Breast epithelium (tissue), 4 donors: ENCODE measurements at places on chromosomes 7 and 10.
A peak's percentile ranks its signal among the peaks of the same experiment; 100 is the strongest.

DNA sequence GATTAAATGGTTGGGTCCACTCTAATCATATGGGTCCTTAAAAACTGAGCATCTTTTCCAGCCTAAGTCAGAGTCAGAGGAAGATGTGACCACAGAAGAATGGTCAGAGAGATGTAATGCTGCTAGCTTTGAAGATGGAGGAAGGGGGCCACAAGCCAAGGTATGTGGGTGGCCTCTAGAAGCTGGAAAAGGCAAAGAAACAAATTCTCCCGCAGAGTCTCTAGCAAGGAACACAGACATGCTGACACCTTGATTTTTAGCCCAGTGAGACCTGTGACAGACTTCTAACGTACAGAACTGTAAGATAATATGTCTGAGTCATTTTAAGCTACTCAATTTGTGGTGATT lies 1.5 kb upstream of the EXOC6 start:
- DNase-seq = no peak

GRCh38 chr7:117127585-117128168 lies 174.4 kb downstream of the ST7 start:
- no peak for DNase-seq

- no peak for DNase-seq
Measured at GRCh38 chr10:47060356-47060755, 149.1 kb downstream of the PTPN20 start.

GRCh38 chr10:110103921-110104461 lies 96.2 kb downstream of the ADD3 start:
- DNase-seq = no peak

- DNase-seq = no peak
Measured at GRCh38 chr7:16926283-16926682, 44.5 kb upstream of the AGR3 start.

DNA sequence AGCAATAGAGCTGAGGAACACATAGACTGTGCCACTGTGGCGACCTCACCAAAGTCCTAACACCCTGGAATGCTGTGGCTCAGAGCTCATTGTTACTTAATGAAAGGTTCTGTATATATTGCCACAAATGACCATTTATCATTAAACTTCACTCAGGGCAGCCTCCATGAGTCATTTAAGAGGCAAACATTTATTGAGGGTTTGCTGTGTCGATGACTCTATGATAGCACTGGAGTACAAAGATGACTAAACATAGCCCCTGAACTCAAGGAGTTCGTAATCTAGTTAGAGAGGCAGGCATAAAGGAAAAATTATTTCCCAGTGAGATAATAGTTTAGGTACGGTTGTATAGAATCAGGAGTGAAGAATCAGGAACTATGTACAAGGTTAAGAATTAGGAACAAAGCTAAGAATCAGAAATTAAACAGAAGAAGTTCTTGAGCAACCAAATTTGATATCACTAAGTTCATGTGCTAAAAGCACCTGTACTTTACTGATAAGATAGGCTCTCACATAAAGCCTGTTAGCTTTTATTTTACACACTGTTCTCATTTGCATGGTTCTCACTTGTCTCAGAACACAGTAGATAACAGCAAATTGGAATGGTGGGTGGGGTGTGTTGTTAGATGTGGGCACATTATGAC lies 7.9 kb downstream of the ENTPD7 start:
- DNase-seq = no peak

GRCh38 chr7:98418636-98419315 lies 17.9 kb upstream of the BAIAP2L1 start:
- no peak for DNase-seq

DNA sequence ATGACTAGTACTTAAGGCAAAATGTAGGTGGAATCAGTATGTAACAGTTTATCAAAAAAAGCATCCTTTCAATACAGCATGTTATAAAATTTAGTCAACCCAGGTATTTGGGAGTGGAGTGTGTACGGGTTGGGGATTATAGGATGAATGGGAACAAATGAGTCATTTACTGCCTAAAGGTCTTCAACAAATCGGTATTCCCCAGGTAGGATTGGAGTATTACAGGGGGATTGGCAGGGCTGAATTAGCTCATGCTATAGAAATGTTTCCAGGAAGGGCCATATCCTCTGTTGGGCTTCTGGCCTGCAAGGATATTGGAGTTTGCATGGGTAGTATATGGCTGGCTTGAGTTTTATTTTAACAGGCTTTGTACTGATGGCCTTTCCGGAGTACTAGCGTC lies 723.7 kb downstream of the SORCS1 start:
- DNase-seq = no peak

DNA sequence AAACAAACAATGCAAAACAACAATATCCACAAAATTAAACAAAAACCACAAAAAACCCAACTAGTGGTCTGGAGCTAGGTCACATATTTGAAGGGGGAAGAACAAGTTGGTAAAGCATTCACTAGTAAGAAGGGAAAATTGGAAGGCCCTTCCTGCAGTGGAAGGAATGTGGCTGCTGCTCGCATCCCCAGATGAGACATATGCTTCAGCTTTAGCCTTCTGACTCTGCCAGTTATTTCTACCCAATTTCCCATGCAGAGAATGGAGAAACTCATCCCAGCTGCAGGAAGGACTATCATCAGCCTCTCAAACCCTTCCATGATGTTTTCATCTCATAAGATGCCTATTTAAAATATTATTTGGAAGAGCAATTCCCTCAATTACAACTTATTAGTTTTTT lies 176.6 kb downstream of the BMPER start:
- DNase-seq = no peak

GRCh38 chr10:21195252-21195651 lies 298.1 kb upstream of the NEBL start:
- peak; percentile 48 for DNase-seq

GRCh38 chr7:111556977-111557376 lies 5.3 kb downstream of the IMMP2L start:
- DNase-seq = no peak

GRCh38 chr7:87129848-87130247 lies 22.4 kb upstream of the DMTF1 start:
- no peak for DNase-seq

- no peak for DNase-seq
Measured at GRCh38 chr7:119903085-119903484, 369.9 kb upstream of the KCND2 start.

DNA sequence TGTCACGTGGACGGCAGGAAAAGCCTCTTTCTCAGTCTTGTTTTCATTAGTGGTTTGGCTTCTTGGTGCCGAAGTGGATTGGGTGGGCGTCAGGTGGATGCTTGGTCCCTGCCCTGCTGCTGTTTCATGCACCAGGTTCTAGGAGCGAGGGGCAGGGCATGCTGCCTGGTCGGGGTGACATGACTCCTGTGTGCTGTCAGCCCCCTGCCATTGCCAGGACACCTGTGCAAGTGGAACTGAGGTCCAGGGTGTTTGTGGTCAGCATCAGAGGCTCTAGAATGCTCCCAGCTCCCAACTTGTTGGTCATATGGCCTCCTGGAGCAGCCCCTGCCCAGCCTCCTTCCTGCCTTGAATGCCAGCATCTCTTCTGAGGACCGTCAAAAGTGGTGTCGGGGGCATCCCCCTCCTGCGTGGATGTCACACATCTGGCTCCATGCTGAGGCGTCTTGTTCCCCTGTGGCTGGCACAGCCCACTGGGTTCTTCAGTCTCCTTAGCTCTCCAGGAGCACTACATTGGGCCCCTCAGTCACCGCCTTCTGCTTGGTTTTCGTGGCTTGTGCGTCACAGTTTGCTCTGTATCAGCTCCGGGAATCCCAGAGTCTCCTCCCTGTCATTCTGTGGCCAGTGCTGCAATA lies 24.8 kb downstream of the ADCY1 start:
- DNase-seq = peak; percentile 31

DNA sequence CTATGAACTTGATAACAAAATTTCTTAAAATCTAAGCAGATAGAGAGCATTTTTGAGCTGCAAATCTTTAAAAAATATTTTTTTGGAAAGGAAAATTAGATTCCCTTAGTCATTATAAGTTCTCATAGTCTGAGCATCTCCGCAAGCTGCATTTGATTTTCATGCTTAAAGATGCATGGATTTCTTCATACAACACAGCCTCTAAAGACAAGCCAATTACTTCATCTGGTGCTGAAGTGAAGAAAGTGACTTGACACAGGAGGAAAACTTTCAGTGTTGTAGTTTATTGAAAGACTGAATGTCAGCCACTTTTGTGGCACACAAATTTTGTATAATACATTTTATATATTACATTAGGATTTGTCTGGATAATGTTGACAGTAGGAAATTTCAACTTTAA lies 22.5 kb downstream of the SEMA3D start:
- DNase-seq = no peak

DNA sequence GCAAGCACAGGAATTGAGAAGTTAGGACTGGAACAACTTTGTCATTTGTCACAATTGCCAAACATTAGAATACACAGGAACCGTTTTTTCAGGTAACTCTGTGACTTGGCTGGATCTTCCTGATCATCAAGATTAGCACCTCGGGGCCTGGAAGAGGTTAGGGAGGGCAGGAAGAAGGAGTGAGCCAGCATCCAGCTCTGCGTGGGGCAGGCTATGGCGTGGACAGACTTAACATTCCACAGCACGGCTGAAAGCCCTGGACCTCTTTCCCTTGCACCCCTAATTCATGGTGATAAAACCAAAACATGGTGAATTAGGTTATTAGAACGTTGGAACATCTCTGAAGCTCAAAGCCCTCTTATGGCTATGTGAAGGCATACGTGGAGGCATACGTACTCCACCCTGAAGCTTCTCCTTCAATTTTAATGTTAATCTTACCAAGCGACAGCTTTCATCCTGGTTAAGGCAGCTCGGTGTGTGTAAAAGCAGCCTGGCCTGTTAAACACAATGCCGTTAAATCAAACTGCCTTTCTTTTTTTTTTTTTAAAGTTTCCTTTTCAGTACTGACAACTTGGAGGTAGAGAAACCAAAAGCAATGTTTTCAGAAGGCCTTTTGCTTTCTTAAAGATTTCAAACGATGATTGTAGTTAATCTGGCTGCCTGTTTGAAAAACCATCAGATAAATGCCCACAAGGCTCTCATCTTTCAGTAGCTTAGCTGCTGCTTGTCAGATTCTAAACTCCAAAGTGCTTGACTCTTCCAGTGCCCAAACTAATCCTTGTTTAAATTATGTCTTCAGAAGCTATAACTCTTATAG lies 4.5 kb downstream of the GRK5 start:
- DNase-seq = no peak

- no peak for DNase-seq
Measured at GRCh38 chr7:91242097-91242844, 22.0 kb upstream of the FZD1 start.

- DNase-seq = peak; percentile 56
Measured at GRCh38 chr7:151520419-151521261, 945 bp upstream of the RHEB start.

- DNase-seq = no peak
Measured at GRCh38 chr10:6711881-6712280, 131.8 kb upstream of the PRKCQ start.

DNA sequence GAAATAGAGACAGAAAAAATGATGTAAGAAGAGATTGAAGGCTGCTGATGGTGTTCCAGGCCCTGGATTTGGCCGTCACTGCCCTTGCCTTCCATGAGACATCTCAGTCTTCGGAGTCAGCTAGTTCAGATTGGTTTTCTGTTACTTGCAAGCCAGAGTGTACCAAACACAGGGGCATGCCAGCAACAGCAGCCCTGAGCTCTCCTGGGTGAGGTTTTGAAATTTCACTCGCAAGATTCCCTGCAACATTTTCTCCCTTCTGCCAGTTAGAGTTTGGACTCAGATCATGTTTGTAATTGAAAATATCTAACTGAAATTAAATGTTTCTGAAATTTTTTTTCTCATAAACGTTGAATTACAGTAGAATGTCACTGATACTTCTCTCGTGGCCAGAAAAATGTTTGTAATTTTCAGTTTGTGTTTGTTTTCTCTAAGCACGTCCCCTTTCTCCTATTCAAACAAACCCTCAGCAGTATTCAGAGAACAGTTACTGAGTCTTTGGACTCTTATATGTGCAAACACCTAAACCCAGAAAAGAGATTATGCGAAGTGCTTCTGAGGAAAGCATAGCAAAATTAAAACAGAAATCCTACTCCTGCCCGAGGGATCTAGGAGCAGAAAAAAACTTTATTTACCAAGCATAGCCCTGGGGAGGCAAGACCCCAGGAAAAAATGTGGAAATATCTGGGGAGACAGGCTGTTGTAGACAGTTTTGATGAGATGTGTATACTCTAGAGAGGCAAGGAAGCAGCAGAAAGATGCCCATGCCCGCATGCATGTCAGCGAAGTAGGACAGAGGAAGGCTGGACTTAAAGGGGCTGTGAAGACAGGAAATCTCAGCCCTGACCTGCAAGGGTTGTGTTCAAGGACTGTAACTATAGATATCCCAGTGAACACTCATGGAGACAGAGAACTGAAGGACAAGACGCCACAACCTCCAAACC lies 43.0 kb upstream of the NAMPT start:
- DNase-seq = no peak

GRCh38 chr7:112257073-112257472 lies 50.6 kb downstream of the ZNF277 start:
- DNase-seq = no peak

DNA sequence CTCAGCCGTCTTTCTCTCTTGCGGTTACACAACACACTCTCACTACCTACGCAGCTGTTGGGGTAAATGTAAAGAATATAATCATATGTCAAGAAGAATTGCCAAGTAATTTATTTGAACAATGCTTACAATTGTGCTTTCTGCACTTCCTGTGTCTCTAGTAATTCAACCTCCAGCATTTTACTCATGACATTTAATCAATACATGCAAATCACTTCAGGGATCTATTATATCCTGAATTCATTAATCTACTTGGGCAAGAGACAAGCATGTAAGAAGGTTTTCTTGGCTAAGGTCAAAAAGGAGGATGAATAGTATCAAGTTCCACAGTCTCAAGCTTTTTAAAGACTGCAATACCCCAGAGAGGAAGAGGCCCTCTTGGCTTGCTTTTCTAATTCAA lies 562.9 kb upstream of the ADARB2 start:
- no peak for DNase-seq
